Stimulated activated CD8-positive, alpha-beta memory T cell treated with anti-CD3 and anti-CD28 coated beads, Interleukin-2, amount 100 ng/mL, for 48 hours (primary cell): ENCODE measurements at places on chromosomes 5 and 9.

GRCh38 chr5:140207250-140207964 lies 32.4 kb downstream of the CYSTM1 start:
- no peak for DNase-seq

- no peak for DNase-seq
These were observed 294.0 kb downstream of the ZNF608 start for GRCh38 chr5:124452412-124452811.

DNA sequence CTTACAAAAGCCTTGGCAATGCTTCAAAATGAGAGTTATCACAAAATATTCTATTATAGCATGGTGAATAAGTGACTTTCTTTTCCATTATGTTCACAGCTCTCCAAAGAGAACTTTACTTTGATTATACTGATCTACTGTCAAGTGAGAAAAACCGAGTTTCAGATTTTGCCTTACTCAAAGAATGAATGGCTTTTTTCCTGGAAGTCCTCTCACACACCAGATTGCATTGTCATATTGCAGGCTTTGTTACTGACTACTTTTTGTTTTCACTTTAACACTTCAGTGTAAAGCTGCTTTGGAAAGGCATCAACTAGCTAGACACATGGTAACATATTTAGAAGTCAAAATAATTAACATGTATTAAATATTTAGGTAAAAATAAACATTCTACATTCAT lies 765.2 kb upstream of the NUDT12 start:
- DNase-seq = no peak

GRCh38 chr5:68683632-68684036 lies 410.2 kb upstream of the SLC30A5 start:
- DNase-seq = no peak

- DNase-seq = no peak
These were observed 200.8 kb downstream of the CRB2 start for GRCh38 chr9:123556464-123557435.

DNA sequence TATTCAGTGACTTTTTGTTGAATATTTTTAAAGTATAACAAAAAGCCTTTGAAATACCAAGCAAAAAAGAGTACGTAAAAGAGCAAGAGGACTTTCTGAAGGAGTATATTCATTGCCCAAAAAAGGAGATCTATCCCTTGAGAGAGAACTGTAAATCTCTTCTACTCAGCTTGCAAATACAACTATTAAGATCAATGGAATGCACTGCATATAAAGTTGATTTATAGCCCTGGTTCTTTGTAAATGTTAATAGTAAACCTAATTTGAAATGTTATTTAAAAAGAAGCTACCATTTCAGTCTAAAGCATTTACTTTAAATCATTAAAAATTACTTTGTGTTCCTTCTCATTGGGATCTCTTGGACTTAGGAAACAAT lies 168.1 kb downstream of the PDE4D start:
- DNase-seq = no peak

GRCh38 chr5:34484216-34484920 lies 171.8 kb upstream of the RAI14 start:
- no peak for DNase-seq

DNA sequence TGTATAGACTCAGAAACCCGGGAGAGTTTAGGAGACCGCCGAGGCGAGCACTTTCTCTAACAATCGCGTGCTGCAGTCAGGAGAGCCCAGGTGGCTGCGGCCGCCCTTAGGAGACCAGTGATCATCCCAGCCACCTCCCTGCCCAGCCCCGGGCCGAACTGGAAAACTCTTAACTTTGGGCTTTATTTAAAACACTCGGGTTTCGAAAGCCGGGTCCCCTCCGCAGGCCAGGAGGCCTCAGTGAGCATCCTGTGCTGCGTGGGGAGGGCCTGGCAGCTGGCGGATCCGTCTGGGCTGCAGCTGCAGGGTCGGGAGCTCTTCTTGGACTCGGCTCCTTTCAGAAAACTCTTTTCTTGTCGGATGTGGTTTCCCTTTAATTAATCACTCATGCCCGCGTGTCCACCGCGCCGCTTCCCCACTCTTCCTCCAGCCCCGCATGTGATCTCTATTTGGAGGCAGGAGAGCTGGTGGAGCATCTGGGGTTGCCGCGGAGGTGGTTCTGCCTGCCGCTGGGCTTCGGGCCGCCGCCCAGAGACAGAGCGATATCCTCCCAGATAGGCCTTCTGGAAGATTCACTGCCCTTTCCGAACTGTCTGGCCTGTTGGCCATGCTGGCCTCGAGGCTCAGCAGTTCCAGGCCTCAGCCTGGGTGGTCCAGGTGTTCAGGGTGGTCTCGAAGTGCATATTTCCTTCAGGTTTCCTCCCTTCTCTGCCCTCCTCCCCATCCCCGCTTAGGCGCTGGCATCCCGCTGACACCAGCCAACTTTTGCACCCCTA lies 59.5 kb downstream of the TMEM174 start:
- no peak for DNase-seq

DNA sequence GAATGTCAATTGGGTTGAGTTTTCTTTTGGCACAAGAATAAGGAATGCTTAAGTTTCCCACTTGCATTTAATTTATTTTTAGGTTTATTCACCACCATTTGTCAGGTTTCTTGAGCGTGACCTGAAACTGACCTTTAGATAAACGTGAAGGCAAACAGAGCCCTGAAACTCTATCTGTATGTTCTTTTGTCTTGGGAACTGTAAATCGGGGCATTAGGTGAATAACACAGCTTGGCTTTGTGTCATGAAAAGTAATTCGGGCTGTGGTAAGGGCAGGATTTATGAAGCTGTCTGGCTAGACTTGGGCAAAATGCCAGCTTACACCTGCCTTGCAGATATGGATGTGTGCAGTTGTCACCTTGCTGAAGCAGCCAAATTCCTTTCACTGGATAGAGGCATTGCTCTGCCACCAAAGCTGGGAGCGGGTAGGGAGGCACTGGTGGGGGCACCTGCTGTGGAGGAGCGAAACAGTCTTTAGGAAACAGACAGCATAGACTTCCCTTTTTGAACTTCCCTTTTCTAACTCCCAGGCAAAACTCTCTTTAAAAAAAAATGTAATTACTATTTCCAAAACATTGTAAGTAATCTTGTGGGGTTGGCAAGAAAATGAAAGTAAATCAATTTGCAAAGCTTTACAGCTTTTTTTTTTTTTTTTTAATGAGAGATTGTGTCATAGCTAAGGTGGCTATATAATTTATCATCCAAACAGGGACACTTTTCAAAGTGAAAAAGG lies 545.2 kb downstream of the CSNK1G3 start:
- DNase-seq = no peak

DNA sequence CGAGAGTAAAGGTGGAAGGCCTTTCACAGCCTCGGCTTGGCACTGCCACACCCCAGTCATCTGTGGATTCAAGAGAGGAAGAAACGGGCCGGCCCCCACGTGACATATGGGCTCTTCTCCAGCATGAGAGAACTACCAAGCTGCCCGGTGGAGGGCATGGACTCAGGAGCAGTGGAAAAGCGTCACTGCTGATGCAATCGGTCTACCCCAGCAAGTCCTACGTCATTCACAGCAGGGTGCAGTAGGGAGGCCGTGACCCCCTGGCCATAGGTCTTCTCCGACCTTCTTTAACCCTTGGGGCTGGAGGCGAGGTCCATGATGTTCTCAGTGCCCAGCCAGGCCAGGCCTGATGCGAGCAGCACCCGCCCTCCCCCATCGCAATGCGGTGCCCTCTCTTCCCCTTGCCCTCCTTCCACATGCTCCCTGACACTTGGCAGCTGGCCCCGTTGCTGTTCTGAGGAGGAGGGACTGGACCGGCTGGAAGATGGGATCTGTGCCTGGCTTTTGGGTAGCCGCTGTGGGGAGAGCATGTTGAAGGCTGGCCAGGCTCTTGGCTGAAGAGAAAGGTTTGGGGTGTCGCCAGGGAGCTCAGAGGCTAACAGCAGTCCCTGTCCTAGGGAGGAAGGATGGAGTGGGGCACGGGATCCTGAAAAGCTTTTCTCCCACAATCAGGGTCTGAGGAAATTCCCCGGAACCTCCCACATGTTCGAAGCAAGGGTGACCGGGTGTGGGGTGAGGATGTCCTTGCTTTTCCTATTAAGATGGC lies 89.8 kb downstream of the LIFR start:
- DNase-seq = no peak

GRCh38 chr9:105248691-105249090 lies 4.2 kb downstream of the SLC44A1 start:
- DNase-seq = no peak

GRCh38 chr9:110015759-110016158 lies 192.2 kb downstream of the C9orf152 start:
- DNase-seq = no peak

- DNase-seq = no peak
These were observed 20.4 kb downstream of the ANKS6 start for GRCh38 chr9:98775831-98776441.

DNA sequence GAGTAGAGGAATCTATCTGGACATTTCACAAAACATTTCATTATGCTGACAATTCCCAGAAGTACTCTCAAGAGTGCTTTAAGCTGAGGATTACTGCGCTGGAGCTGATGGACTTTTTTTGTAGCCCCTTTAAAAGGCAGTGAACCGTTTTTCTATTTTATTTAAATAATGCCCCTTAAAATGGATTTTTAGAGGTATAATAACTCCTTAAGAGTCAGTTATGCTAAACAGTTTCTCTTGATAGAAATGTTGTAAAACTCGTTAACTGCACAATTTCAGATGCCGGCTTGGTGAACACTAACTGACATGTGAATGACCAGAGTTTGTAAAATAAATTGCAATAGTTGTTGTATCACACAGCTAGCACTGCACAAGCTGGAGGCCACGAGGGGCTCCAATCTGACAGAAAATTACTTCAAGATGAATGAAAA lies 174.0 kb downstream of the NR2F1-AS1 start:
- DNase-seq = no peak

- DNase-seq = no peak
These were observed 2.9 kb downstream of the ATPSCKMT start for GRCh38 chr5:10246761-10247160.

- DNase-seq = no peak
These were observed 411.2 kb upstream of the IRX4 start for GRCh38 chr5:2293906-2294305.

DNA sequence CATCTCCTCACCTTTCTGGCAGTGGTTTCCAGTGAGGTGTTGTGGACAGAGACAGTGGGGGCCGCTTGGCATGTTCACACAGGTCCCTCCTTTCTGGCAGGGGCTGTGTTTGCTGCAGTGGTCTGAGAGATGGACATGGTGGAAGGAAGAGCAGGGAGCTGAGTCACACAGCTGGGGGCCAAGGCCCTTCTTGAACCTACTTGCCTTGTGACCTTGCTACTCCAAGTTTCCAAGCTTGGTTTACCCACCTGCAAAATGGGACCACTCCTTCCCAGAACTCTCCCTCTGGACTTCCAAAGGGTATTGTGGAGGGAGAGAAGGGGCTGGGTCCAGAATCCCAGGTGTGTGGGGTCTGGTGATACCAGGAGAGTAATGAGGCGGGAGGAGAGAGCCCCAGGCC lies 4.1 kb downstream of the F12 start:
- DNase-seq = no peak

- no peak for DNase-seq
These were observed 42.0 kb downstream of the AMBP start for GRCh38 chr9:114035845-114036801.

DNA sequence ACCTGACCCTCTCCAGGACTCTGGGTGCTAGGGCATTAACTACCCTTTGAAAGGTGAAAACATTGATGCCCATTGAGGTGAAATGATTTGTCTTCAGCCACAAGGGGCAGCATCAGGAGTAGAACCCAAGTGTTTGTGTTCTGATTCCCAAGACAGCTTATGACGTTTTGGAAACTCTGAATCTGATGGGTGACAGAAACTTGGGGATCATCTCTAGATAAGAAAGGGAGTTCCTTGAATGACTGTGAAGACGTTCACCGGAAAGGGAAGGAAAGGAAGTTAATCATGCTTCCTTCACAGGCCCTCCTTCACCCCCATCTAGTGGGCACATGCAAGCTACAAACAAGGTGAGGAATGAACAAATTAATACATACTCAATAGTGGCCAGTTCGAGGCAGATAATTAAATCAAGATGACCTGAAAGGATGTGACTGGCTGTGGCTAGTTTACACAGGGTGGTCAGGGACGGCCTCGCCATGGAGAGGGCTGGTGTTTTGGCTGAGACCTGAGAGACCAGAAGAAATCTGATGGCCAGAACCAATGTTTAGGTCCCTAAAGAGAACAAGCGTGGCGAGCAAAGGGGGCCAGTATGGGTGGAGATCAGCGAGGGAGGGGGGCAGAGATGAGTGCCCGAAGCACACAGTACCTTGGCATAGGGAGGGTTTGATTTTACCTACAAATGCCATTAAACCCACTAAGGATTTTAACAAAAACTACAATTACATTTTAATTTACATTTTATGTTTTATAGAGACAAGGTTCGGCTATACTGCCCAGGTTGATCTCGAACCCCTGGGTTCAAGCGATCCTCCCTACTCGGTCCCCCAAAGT lies 937 bp upstream of the SLC26A2 start:
- DNase-seq = peak; percentile 5

DNA sequence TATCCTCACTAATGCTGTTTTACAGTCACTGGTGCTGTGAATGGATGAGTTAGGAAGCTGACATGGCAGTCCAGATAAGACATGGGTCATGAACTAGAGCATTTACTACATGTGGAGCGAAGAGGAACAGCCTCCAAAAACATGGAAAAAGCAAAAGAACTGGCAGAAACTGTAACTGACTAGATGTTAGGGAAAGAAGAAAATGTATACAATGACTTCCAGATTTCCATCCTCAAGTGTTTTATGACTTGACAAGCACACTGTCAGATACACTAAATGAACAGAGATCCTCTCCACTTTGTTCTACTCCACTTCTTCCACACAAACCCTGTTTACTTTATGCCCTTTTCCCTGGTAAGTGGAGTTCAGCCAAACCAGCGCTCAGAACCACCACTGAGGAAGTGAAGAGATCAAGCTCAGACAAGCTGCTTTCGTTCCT lies 11.5 kb downstream of the HMGCS1 start:
- DNase-seq = no peak

DNA sequence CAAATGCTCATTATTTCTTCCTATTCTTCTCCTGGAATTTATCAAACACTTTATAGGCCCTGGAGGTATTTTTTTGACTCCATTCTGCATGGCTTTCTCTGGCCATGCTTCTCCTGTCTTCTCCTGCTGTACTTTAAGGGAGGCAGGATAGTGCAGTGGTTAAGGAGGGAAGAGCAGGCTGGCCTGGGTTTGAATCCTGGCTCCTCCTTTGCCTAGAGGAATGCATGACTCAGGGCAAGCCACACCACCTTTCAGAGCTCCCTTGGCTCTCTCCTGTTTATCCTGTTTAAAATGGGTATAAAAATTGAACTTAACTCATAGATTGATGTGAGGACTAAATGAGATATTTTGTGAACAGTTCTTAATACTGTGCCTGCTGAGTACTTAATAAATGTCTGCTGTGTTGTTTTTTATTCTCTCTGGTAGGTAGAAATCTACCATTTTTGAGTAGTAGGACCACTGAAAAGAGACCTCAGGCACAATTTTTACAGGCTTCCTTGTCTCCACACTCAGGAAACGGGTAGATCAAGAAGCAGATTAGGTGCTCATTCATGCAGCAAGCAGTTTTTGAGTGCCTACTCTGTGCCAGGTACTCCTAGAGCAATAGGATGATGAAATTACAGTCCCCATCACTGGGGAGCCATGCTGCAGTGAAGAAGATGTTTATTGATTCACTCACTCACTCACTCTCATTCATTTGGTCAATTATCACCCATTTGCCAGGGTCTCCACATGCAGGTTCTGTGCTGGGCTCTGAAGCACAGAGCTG lies 32.7 kb upstream of the ARAP3 start:
- no peak for DNase-seq
